Posterior cingulate gyrus (tissue), 11 donors: ENCODE measurements at places on chromosomes 4 and X.

DNA sequence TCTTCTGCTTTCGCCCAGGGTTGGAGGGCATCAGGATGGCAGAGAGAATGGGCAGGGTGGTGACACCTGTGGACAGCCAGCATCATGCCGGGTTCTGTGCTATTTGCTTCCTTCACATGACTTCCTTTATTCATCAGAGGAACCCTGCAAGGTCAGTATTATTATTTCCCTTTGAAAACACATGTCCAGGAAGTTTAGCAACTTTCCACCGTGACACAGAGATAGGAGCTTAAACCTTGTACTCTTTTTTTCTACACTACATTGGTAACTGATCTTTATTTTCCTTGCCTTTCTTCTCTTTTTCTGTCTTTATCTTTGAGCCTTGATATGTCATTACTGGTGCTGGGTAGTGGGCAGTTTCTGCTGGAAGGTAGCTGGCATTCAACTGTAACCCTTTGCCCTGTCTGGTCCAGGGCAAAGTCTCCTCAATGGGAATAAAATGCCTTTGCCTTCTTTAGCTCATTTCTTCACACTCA lies 5.0 kb upstream of the MGST2 start:
- DNase-seq = no peak

DNA sequence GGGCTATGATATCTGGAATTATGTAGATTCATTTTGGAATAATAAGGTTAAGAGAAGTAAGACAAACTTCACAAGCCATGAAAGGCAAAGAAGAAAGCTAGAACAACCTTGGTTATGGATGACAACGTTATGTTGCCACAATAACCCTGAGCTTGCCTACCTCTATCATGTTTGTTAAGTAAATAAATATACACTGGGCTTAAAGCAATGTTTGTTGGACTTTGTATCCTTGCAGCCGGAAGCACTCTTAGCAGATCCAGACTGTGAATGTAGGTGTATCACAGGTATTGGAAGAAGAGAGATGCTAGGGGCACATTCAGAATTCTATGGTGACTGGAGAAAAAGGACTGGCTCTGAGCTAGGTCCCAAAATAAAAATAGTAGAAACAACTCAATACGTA lies 214.4 kb downstream of the HS3ST1 start:
- DNase-seq = no peak

DNA sequence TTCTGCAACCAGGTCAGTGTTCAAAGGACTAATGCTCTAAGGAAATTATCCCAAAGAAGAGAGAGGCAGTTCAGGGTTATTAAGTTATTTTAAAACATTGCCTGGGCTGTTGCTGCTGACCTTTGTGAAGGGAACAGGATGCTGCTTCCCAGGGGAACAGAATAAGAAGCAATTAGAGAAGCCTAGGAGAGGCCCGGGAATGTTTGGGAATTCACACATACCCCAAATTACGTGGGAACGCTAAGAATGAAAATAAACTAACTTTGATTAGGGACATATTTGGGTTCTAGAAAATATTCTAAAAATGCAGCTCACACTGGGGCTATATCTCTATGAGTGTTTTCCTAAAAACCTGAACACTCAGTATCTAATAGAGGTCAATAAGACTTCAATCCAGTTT lies 243.1 kb upstream of the FTHL17 start:
- no peak for DNase-seq

- DNase-seq = no peak
Observed at GRCh38 chr4:188959424-188959823, 820.2 kb downstream of the TRIML1 start.

DNA sequence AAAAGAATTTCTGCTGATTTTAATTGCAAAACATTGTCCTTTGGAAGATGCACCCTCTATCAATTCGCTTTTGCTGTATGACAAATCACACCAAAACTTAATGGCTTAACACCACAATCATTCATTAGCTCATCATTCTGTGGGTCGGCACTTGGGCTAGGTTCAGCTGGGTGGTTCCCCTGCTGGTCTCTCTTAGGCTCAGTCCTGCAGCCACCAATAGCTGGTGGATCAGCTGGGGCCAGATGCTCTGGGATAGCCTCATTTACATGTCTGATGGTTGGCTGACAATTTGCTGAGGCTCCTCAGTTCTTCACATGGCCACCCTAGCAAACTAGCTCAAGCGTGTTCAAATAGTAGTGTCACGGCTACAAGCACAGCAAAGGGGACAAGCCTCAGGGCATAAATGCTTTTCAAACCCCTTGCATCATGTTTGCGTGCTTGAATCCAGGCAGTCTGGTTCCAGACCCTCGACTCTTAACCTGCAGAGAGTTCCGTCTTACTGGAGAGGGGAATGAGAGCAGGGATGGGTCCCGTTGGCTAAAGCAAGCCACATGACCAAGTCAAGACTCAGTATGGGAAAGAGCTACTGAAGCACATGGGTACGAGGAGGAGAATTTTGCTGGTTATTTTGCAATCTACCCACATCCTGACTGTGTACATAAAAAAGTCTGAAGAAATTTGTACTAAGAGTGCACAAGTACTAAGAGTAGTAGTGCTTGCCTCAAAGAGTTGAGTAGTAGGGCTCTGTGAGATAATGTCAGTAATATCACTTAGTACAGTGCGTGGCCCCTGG lies 7.5 kb upstream of the ACSL1 start:
- DNase-seq = no peak

DNA sequence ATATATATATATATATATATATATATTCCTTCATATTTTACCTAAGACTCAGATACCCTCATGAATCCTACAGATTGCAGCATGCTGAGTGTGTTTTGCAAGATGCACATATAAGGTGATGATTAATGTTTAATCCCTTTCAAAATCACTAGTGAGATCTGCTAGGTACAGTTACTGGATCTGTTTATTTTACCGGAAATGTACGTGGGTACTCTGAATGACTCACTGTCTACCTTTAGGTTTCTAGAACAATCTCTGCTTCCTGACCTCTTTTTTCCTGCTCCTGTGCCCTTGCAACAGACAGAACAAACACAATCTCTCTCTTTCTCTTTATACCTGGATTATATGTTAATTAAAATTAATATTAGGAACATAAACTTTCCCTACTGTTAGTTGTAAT lies 379.6 kb downstream of the FAM133A start:
- no peak for DNase-seq

DNA sequence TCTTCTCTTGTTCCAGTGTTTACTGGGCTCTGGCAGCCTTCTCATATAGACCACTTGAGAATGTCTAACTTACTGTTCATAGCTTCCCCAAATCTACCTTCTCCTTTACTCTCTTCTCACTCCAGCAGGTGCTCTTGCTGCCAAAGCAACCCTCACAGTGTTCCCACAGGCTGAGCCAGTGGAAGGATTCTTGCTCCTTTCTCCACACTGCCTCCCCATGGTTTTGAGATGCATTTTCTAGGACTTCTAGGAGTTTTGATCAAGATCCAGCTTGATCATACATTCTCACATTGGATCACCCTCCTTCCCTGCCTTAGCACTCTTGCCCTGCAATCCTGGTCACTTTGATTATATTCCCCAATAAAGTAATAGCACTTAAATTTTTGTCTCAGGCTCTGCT lies 230.8 kb downstream of the TMEM47 start:
- no peak for DNase-seq

- DNase-seq = no peak
Observed at GRCh38 chrX:107677501-107677901, 49.2 kb downstream of the PRPS1 start.

DNA sequence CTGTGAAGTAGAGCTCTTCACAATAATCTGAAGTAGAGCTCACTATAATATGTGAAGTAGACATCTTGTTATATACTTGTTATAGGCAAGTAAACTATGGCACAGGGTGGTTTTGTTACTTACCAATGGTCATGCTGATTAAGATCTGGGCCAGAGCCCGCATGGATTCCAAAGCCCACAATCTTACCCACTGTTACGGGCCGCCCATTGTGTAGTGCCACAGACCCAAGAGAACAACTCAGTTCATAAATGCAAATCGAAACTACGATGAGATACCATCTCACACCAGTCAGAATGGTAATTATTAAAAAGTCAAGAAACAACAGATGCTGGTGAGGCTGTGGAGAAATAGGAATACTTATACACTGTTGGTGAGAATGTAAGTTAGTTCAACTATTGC lies 46.9 kb upstream of the CT47C1 start:
- no peak for DNase-seq

- DNase-seq = no peak
Observed at GRCh38 chr4:101599620-101600019, 190.9 kb upstream of the BANK1 start.

DNA sequence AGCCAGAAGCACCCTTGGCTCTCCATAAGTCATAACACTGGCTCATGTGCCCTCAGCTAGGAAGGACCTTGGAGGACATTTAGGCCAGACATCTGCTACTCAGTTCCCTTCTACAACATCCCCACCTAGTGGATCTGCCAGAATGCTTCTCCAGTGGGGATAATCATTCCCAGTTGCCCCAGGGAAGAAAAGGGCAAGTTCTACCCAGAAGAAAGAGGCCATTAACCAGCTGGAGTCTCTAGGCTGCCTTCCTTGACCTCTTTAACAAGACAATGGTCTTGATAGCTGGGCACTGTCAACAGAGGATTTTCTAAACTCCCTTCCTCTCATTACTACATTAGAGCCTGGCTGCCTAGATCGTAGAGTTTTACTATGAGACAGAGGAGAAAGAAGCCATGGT lies 42.0 kb downstream of the LGI2 start:
- DNase-seq = no peak
